Upper lobe of right lung (tissue), 1 donor: ENCODE measurements at places on chromosomes 6 and 20. TPM values are rescaled to one million over a fixed set of nuclear protein-coding genes. Genes with fewer than 3 reads are reported as not detected.
A peak's percentile ranks its signal among the peaks of the same experiment; 100 is the strongest.

AIF1 gene
- total RNA-seq = 55.3 TPM

SAMD5 gene
- total RNA-seq = 19.6 TPM

SMIM29 gene
- 32.6 TPM for total RNA-seq

GRCh38 chr20:4217349-4217841 is 202.0 kb upstream of the RNF24 start:
- H3K27me3 ChIP-seq = peaks cover 24% of the 10 kb centered on the region
- H3K4me3 ChIP-seq = no peak overlapping the region
- no peak for DNase-seq
- peaks cover 8% of the 10 kb centered on the region for H3K4me1 ChIP-seq
- H3K27ac ChIP-seq = no peak overlapping the region

GRCh38 chr6:170086639-170087420 is 204.0 kb downstream of the DLL1 start:
- H3K36me3 ChIP-seq = no peaks in the 10 kb centered on the region
- peak; percentile 62 for DNase-seq
- no peak overlapping the region for H3K4me3 ChIP-seq
- H3K4me1 ChIP-seq = peaks cover 8% of the 10 kb centered on the region

DNA sequence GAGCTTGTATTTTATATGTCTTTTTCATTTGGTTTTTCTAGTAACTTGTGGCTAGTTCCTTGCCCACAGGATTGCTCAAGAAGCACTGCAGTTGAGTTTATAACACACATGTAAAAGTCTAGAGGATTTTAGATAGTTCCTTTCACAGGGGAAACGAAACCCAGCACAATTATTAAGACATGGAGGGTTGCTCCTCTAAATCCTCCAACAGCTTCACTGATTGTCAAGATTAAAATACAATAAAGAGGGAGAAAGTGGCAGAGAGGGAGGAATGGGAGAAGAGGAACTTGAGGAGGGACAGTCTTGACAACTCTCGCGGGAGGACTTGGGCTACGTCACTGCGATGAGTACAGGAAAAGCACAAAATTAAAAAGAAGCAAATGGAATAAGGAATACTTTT is 9.7 kb upstream of the TBC1D7 start:
- H3K4me1 ChIP-seq = no peaks in the 10 kb centered on the region
- H3K36me3 ChIP-seq = no peaks in the 10 kb centered on the region
- DNase-seq = no peak
- H3K4me3 ChIP-seq = no peak overlapping the region
- H3K27ac ChIP-seq = peak overlapping the region; percentile 24

DNA sequence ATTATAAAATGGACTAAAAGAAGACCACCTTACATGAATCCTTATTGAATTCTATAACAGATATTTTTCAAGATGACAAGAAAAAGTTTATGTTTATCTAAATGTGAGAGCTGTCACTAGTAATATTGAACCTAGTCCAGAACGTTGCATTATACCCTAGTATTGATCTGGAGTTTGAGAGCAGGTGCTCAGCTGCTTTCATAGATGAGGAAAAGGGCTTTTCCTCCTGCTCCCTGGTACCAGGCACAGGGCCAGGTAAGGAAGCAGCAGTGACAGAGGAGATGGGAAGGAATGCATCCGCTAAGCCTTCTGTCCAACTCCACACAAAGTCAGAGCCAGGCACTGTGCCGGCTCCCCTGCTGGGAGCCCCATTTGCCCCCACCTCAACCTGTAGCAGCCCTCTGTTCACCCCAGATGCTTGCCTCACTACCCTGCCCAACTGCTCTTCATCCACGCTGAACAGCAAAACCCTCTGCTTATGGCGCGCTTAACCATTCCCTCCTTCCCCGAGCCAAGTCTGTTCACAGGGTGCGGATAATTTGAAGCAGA is 393.1 kb downstream of the FRK start:
- H3K27ac ChIP-seq = no peak overlapping the region
- H3K4me3 ChIP-seq = no peak overlapping the region
- no peaks in the 10 kb centered on the region for H3K27me3 ChIP-seq
- H3K36me3 ChIP-seq = no peaks in the 10 kb centered on the region
- no peaks in the 10 kb centered on the region for H3K4me1 ChIP-seq
- DNase-seq = no peak

DNA sequence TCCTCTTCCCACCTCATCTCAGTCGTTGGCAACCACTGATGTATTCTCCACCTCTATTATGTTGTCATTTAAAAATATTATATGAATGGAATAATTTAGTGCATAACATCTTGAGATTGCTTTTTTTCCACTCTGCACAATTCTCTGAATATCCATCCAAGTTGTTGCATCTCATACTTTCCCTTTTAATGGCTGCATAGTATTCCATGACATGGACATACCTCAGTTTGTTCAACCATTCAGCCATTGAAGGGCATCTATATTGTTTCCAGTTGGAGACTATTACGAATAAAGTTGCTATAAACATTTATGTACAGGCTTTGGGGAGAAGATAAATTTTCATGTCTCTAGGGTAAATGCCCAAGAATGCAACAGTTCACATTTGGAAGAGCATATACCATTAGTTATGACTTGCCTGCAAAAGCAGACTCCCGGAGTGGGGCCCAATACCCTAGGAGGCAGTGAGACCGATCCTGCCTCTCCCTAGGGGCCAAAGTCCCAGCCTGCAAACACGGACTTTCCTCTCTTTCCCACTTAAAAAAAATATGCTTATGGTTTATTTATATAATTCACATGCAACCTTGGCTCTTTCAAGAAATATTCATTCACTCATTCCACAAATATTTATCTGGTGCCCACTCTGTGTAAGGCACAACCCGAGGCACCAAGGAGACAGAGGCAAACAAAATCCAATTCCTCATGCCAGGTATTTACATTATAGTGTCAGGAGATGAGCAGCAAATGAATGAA is 227.0 kb upstream of the PMEPA1 start:
- no peak for DNase-seq
- no peak overlapping the region for H3K4me3 ChIP-seq
- no peak overlapping the region for H3K27ac ChIP-seq

GRCh38 chr6:93779086-93779841 is 359.9 kb upstream of the EPHA7 start:
- no peak overlapping the region for H3K4me3 ChIP-seq
- no peak overlapping the region for H3K27ac ChIP-seq
- H3K36me3 ChIP-seq = no peaks in the 10 kb centered on the region
- H3K27me3 ChIP-seq = no peaks in the 10 kb centered on the region
- no peaks in the 10 kb centered on the region for H3K4me1 ChIP-seq
